ENCODE measurements at places on chromosomes 5 and 9. TPM values are rescaled to one million over a fixed set of nuclear protein-coding genes. Genes with fewer than 3 reads are reported as not detected.

Gene TMEM252
- not detected for total RNA-seq

Gene OBP2A
- total RNA-seq, result not detected

Gene MSMP
- 0.31 TPM for total RNA-seq

Gene ATG12
- 34.9 TPM for total RNA-seq

Gene CARTPT
- total RNA-seq, result not detected

Gene GCNT1
- total RNA-seq, result 44.9 TPM

Gene GPSM1
- 50.7 TPM for total RNA-seq

Gene ARRDC1
- total RNA-seq, result 19.4 TPM

Gene TMEM215
- total RNA-seq, result not detected

Gene DDX46
- total RNA-seq, result 21.3 TPM

Gene SERF1B
- total RNA-seq, result 26.2 TPM

Gene CCL21
- not detected for total RNA-seq

Gene RAI14
- 89.8 TPM for total RNA-seq

Gene ARHGEF39
- 0.44 TPM for total RNA-seq

Gene WNK2
- not detected for total RNA-seq

Gene DMXL1
- total RNA-seq, result 47.8 TPM

Gene SNCB
- 0.12 TPM for total RNA-seq

Gene GCNT4
- 3.5 TPM for total RNA-seq

Gene STKLD1
- total RNA-seq, result 0.79 TPM

Gene LCN1
- total RNA-seq, result not detected

Gene DMRT3
- not detected for total RNA-seq

Gene LEAP2
- 0.06 TPM for total RNA-seq

Gene RBM22
- 17.7 TPM for total RNA-seq

Gene SPATA6L
- 0.79 TPM for total RNA-seq

Gene CAVIN4
- total RNA-seq, result 1.2 TPM

Gene GABBR2
- 0.13 TPM for total RNA-seq

Gene SLC6A19
- total RNA-seq, result not detected

Gene EIF4EBP3
- 1.8 TPM for total RNA-seq
